ENCODE measurements at places on chromosomes 2 and 18.

DNA sequence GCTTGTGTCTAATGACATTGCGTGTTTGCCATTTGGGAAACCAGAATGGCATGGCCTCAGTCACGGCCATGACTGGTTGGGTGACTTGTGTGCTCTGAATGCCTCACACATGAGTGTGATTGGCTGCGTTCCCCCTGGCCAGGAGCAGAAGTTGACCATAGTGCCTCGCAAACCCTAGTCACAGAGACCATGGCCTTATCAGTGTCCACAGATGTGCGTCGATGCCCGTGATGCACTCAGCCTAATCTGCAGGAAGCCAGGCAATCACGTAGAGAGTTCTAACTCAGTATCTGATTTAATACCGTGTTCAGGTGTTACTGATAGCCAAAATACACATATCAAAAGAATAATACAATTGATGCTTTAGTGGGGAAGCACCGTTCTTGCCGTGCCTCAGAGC is 64.0 kb downstream of the BOLA3 start:
- H3K27me3 ChIP-seq: no peaks in the 10 kb centered on the region
- peak overlapping the region; percentile 80 for H3K27ac ChIP-seq
- no peak overlapping the region for H3K4me3 ChIP-seq
- no peaks in the 10 kb centered on the region for H3K4me1 ChIP-seq

DNA sequence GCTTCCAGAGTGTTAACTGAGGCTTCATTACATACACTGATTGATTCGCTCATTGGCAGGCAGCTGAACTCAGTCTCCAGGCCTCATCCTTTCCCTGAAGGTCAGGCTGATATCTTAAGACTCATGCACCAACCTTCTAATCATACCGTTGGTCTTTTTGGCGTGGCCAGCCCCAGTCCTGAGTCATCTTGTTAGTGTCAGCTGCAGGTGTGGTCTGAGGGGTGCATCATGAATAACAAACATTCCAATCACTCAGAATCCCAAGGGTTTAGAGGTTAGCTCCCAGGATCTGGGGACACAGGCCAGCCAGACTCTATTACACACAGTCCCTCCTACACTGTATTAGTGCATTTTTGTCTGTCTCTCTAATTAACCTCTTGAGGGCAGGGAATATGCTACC is 271.5 kb downstream of the HRH4 start:
- DNase-seq: no peak
- no peak overlapping the region for H3K4me3 ChIP-seq
- peaks cover 30% of the 10 kb centered on the region for H3K27me3 ChIP-seq

DNA sequence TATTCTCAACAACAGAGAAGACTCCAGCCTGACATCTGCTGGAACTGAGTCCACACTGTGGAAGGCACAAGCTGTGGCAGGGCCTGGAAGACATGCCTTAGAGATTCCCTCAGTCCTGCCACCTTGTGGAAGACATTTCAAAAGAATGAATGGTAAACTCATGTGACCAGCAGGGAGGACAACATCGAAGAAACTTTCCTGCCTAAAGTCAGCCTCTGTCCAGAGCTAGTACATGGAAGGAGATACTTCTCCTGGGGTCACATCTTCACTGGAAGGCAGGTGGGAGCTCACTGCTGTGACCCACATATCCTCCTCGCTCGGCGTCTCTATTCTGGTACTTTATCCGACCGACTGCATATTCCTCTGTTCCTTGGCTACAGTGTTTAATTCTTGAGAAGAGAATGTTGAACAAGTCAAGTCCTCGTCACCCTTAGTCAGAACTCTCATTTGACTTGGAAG is 59.5 kb downstream of the PUM2 start:
- no peaks in the 10 kb centered on the region for H3K4me1 ChIP-seq
- H3K4me3 ChIP-seq: no peak overlapping the region
- no peaks in the 10 kb centered on the region for H3K27me3 ChIP-seq
- H3K27ac ChIP-seq: peak overlapping the region; percentile 31
- peaks cover 40% of the 10 kb centered on the region for H3K36me3 ChIP-seq

DNA sequence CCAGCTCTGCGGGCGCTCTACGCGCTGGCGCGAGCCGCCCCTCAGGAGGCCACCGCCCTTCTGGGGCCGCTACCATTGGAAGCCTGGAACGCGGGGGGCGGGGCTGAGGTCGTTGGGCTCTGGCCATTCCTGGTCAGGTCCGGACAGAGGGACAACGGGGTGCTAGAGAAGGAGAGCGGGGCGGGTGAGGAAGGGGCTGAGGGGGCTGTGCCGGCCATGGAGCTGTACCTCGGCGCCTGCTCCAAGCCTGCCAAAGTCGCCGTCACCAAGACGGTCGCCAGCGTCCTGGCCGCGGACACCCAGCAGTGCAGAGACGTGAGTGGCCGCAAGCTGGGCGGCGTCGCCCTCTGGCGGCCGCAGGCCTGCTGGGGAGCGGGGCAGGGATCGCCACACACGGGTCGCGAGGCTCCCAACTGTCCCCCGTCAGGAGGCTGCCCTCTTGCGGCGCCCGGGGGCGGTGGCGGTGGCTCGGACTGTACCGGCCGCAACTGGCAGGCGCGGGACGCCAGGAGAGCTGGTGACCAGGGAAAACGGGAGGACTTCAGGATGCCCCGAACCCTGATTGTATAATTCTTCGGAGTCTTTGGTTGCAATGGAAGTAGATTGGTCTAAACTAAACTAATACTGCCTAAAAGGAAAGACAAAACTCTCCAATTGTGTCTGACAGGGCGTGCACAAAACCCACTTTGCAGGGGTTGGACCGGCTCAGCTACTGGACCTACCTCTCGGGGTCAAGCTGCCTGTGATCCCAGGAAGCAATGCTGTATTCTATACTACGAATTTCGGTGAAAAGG is at the start of gene FSIP2:
Gene FSIP2 (plus strand): TSS at position 126 of the 794 bp plus-strand sequence. CDS start 91 bp downstream, at position 217.
- DNase-seq: peak; percentile 93
- peak within 1 kb of the TSS; percentile 82 for H3K4me3 ChIP-seq
- no peak within 1 kb of the TSS for H3K27ac ChIP-seq
- H3K36me3 ChIP-seq: peaks cover 22% of the 10 kb centered on the region
- H3K27me3 ChIP-seq: peaks cover 6% of the 10 kb centered on the region

GRCh38 chr18:35387152-35387571 is 10.0 kb upstream of the ZNF396 start:
- no peak overlapping the region for H3K4me3 ChIP-seq
- peaks cover 7% of the 10 kb centered on the region for H3K27me3 ChIP-seq
- H3K4me1 ChIP-seq: no peaks in the 10 kb centered on the region

DNA sequence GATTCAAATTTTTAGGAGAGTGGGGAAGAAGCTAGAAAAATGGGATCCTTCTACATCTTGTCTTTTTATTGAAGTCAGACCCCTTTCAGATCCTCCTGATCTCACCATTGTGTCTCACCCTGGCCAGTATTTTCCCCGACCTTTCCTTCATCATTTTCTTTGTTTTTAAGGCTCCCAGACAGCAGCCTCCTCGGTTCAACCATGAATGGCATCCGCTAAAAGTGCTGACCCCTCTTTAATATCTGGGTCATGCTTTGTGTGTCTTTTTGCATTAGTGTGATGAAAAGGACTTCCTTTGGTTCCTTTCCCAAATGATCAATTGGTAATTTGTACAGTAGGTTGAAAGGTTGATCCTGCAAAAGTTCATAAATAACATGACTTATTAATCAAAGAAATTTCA is 26.7 kb upstream of the THOC1 start:
- H3K27ac ChIP-seq: no peak overlapping the region
- DNase-seq: no peak
- peaks cover 9% of the 10 kb centered on the region for H3K4me1 ChIP-seq
- no peak overlapping the region for H3K4me3 ChIP-seq
- no peaks in the 10 kb centered on the region for H3K36me3 ChIP-seq

DNA sequence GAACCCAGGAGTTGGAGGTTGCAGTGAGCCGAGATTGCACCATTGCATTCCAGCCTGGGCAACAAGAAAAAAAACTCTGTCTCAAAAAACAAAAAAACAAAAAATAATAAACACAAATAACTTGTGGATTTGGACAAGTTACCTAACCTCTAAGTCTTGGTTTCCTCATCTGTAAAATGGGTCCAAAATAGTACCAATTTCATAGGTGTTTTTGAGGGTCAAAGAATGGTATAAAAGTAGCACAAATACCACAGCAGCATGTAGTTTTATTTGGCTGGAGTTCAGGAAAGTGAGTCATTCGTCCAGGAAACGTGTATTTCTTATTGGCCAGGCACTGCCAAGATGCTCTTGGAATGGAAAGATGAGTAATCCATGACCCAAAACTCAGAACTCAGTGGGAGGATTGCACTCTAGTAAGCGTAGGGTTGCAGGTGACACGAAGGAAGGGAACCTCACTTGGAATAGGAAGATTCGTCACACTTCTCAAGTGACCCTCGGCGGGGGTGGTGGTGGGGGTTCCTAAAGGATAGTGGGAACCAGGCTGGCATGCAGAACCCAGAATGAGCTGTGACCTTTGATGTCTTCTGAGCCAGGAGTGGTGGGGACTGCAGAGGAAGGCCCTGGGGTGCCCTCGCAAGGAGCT is 24.4 kb downstream of the GRHL1 start:
- H3K27ac ChIP-seq: no peak overlapping the region
- H3K27me3 ChIP-seq: peaks cover 9% of the 10 kb centered on the region
- DNase-seq: no peak

DNA sequence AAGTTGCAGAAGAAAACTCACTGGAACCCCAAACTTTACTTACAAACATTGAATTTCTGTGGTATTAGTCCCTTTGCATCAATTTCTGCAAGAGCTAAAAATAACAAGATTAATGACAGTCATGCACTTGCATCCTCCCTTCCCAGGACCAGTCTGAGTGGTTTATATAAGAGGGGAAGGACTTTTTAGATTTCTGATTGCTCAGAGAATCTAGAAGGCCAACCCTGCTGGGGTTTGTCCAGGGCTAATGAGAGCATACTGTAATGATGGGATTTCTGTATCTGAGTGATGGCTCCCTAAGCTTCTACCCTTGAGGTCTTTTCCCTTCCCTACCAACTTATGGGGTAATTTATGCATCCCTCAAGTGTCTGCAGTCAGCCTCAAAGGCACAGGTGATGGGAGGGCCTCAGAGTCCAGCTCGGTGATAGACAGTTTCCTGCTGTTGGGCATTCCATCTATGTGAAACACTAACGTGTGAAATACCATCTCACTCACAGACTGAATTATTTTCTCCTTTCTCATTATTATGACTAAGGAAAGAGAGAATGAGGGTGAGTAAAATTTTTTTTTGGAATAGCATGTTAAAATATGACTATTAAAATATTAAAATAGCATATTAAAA is 556.3 kb downstream of the RIT2 start:
- no peak for DNase-seq
- no peaks in the 10 kb centered on the region for H3K36me3 ChIP-seq

DNA sequence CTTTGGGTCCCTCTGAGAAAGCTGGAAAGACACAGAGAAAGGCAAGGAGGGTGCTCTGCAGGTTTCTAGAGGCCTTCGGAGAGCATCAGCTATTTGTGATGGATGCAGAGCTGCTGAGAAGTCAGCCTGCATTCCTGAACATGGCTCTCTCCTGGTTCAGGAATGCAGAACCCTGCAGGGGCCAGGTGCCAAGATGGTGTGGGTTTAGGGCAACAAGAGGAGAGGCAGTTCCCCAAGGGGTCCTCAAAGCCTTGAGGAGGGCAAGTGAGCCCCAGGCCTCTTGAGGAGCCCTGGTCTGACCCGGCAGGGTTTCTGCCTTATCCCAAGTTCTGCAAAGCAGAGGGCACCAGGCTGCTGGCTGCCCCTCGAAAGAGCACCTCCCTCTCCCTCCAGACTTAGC is 93.3 kb downstream of the HS1BP3 start:
- no peak overlapping the region for H3K4me3 ChIP-seq
- no peak overlapping the region for H3K27ac ChIP-seq
- no peak for DNase-seq
- H3K36me3 ChIP-seq: no peaks in the 10 kb centered on the region

- peaks cover 11% of the 10 kb centered on the region for H3K27me3 ChIP-seq
- no peaks in the 10 kb centered on the region for H3K36me3 ChIP-seq
- peaks cover under 1% of the 10 kb centered on the region for H3K4me1 ChIP-seq
- H3K27ac ChIP-seq: no peak overlapping the region
Observed at GRCh38 chr18:9690418-9691188, 17.5 kb upstream of the RAB31 start.

Data from nephron progenitor cell (in vitro differentiated cells).